ENCODE measurements at places on chromosomes 12 and 14. TPM values are rescaled to one million over a fixed set of nuclear protein-coding genes. Genes with fewer than 3 reads are reported as not detected.

Gene VRTN
- total RNA-seq = not detected

Gene TBC1D30
- not detected for total RNA-seq

Gene SLC2A13
- 8.1 TPM for total RNA-seq

Gene SDS
- not detected for total RNA-seq

Gene FOXN4
- not detected for total RNA-seq

Gene NGDN
- total RNA-seq = 25.9 TPM

Gene TESPA1
- not detected for total RNA-seq

Gene TMEM52B
- not detected for total RNA-seq

Gene GPR84
- not detected for total RNA-seq

Gene KRT3
- total RNA-seq = not detected

Gene TOMM20L
- total RNA-seq = not detected

Gene AJUBA
- total RNA-seq = 70.7 TPM

Gene GSG1
- 1.3 TPM for total RNA-seq

Gene ALDH1L2
- total RNA-seq = 50.9 TPM

Gene KRT74
- total RNA-seq = not detected

Gene NFATC4
- 96.9 TPM for total RNA-seq

Gene SPX
- 0.63 TPM for total RNA-seq

Gene SYCP3
- not detected for total RNA-seq

Gene ZNF891
- total RNA-seq = 0.43 TPM

Gene CCDC184
- total RNA-seq = 1.0 TPM

Gene RPGRIP1
- not detected for total RNA-seq

Gene SLC25A47
- total RNA-seq = not detected

Gene NOVA1
- under 0.01 TPM for total RNA-seq

Gene LHX5
- not detected for total RNA-seq

Gene TSPAN19
- not detected for total RNA-seq

Gene C12orf76
- total RNA-seq = 21.2 TPM

Gene ASIC1
- total RNA-seq = 0.13 TPM

Gene WDHD1
- 6.3 TPM for total RNA-seq

Gene NPAS3
- not detected for total RNA-seq

Gene MYO1A
- not detected for total RNA-seq

Gene RASSF9
- total RNA-seq = 0.89 TPM

Gene PRB2
- not detected for total RNA-seq

Gene NID2
- 66.6 TPM for total RNA-seq

Gene GUCY2C
- not detected for total RNA-seq

Gene IL22
- total RNA-seq = not detected

Gene EML1
- total RNA-seq = 17.9 TPM

Gene CCDC77
- 6.3 TPM for total RNA-seq

Gene SLC7A8
- total RNA-seq = 6.7 TPM

Gene GNB3
- 3.2 TPM for total RNA-seq

Gene FOXA1
- total RNA-seq = not detected

Gene ZC2HC1C
- total RNA-seq = 5.3 TPM

Gene RAB21
- total RNA-seq = 26.6 TPM

Gene IPO4
- 55.3 TPM for total RNA-seq

Gene IFI27
- not detected for total RNA-seq

Gene LRRC10
- total RNA-seq = not detected

Gene SOAT2
- total RNA-seq = not detected

Gene RASSF8
- total RNA-seq = 80.1 TPM

Gene HOXC9
- total RNA-seq = 2.5 TPM

Gene PTPRQ
- total RNA-seq = 0.11 TPM

Gene NGB
- not detected for total RNA-seq

Gene SMOC1
- total RNA-seq = 4.6 TPM

Gene RNFT2
- total RNA-seq = not detected

Gene GPR137C
- total RNA-seq = 0.89 TPM

Gene OR6C2
- total RNA-seq = not detected

Gene COA8
- total RNA-seq = 45.8 TPM

Gene SLC6A12
- total RNA-seq = not detected

Gene KERA
- not detected for total RNA-seq

Gene STK38L
- total RNA-seq = 38.7 TPM

Gene CRIP2
- 149 TPM for total RNA-seq

Gene ZNF140
- total RNA-seq = 17.2 TPM

Measured in GM23248 (cell line).